Activated T-helper 17 cell treated with anti-CD3 and anti-CD28 coated beads, Interleukin-2, amount 50 U/mL, for 72 hours (primary cell): ENCODE measurements at places on chromosomes 1 and 21. TPM values are rescaled to one million over a fixed set of nuclear protein-coding genes. Genes with fewer than 3 reads are reported as not detected.

- no peak for ATAC-seq
These were observed at the start of gene CHIT1 for GRCh38 chr1:203229471-203230135. TSS of gene CHIT1 (minus strand) at chr1:203229673. CDS start at chr1:203229636, 37 bp downstream.

DNA sequence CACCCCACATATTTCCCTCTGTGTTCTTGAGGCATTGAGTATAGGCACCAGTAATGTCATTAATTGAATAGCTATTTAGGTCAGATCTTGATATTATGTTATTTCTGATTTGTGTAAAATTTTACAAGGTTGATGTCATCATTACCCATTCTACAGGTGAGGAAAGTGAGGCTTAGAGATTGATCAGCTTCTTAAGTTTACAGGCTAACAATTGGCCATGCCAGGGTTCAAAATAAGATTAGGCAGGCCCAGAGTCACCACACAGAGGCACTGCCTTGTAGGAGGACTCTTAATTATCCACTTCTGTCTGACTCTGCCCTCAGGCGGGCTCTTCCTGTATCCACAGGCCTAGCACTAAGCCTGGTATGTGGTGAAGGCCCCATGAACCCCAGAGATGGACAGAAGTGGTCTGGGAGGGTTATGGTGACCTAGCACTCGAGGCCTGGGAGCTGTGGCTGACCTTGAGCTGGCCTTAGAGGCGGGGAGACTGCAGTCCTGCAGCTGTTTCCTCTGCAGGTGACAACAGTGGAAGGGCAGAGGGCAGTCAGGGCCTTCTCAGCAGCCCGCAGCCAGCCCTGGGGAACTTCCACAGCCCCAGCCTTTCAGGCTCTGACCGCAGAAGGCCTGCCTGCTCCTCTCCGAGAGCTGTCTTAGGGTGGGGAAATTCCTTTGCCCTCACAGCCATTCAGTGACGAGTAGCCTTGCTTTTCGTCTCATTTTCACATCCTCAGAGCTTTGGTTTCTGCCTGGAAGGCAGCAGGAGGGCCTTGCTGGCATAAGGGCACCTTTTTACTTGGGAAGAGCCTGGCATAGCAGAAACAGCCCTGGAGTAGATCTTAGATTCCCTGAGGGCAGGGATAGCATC is 12.2 kb downstream of the ZDHHC18 start:
- peak; percentile 99 for ATAC-seq

- ATAC-seq: no peak
These were observed 83.4 kb downstream of the GREM2 start for GRCh38 chr1:240528591-240528990.

GRCh38 chr1:116654351-116654750 is 13.2 kb downstream of the IGSF3 start:
- no peak for ATAC-seq

DNA sequence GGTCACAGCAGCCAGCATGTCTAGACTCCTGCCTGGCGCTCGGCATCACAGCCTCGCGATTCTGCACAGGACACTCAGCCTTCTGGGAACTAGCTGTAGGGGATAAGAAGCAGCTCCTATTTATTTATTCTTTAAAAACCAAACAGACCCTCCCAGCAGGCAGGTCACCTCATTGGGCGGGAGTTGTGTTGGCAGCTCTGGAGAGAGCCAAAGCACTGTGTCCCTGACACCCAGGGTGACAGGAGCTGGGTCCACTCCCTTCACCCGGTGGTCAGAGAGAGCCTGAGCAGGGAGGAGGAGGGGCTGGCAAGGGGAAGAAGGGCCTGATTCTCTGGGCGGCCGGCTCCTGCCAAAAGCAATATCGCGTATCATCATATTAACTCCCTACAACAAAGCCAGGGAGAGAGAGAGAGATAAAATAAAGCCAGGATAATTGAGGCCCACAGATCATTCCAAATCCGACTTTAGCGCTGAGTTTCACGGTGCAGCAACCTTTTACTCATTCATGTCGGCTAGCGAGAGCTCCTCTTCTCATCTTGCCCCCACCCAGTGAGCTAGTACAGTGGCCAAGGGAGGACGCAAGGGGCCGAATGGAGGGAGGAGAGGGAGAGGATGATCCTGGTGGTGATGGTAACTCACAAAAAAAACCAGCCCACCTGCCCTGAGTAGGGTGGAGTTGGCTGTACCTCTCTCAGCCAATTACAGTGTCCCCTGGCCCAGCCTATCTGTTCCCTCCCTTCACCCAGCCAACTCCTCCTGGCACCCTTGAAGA is 79.8 kb upstream of the IFFO2 start:
- ATAC-seq: no peak

DNA sequence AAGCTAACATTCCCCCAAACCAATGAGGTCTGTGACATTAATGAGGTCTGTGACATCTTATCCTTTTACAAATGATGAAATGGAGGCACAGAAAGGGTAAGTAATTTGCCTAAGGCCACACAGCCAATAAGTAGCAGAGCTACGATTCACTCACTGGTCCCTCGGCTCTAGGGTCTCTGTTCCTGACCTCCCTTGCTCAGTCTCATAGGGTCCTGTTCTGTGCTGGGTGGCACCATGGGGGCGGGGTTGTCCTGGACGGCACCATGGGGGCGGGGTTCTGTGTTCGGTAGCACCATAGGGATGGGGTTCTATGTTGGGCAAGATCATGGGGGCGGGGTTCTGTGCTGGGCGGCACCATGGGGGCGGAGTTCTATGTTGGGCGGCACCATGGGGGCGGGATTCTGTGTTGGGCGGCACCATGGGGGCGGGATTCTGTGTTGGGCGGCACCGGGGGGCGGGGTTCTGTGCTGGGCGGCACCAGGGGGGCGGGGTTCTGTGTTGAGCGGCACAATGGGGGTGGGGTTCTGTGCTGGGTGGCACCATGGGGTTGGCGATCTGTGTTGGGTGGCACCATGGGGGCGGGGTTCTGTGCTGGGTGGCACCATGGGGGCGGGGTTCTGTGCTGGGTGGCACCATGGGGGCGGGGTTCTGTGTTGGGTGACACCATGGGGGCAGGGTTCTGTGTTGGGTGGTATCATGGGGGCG is 55.6 kb downstream of the CLSTN1 start:
- ATAC-seq: peak; percentile 19

The ERG gene
- not detected for total RNA-seq

The C1orf87 gene
- total RNA-seq: not detected

The OR6K3 gene
- not detected for total RNA-seq

The RNPEP gene
- total RNA-seq: 36.9 TPM
